ENCODE measurements at places on chromosomes 6 and 20.

DNA sequence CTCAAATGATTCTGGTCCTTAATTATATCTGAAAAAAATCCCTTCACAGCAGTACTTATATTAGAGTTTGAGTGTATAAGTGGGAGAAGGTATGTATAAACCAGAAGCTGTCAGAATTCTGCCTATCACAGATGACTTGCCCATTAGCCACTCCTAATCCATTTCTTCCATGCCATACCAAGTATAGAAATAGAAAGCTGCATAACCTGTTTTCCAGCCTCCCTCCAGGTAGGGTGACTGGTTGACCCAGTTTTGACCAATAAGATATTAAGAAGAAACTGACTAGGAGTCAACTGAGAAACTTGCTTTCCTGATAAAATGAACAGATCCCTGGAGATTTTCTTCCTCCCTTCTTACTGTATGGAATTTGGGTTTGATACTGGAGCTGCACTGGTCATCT lies 112.2 kb upstream of the GRIK2 start:
- peaks cover 9% of the 10 kb centered on the region for H3K4me1 ChIP-seq
- no peak overlapping the region for H3K27ac ChIP-seq
- no peak overlapping the region for H3K4me3 ChIP-seq
- no peaks in the 10 kb centered on the region for H3K36me3 ChIP-seq
- no peak for DNase-seq

- no peaks in the 10 kb centered on the region for H3K27me3 ChIP-seq
- no peaks in the 10 kb centered on the region for H3K36me3 ChIP-seq
- H3K4me3 ChIP-seq, result no peak overlapping the region
- no peak for DNase-seq
- peaks cover 18% of the 10 kb centered on the region for H3K4me1 ChIP-seq
Measured at GRCh38 chr6:139972116-139972515, 597.7 kb upstream of the CITED2 start.

DNA sequence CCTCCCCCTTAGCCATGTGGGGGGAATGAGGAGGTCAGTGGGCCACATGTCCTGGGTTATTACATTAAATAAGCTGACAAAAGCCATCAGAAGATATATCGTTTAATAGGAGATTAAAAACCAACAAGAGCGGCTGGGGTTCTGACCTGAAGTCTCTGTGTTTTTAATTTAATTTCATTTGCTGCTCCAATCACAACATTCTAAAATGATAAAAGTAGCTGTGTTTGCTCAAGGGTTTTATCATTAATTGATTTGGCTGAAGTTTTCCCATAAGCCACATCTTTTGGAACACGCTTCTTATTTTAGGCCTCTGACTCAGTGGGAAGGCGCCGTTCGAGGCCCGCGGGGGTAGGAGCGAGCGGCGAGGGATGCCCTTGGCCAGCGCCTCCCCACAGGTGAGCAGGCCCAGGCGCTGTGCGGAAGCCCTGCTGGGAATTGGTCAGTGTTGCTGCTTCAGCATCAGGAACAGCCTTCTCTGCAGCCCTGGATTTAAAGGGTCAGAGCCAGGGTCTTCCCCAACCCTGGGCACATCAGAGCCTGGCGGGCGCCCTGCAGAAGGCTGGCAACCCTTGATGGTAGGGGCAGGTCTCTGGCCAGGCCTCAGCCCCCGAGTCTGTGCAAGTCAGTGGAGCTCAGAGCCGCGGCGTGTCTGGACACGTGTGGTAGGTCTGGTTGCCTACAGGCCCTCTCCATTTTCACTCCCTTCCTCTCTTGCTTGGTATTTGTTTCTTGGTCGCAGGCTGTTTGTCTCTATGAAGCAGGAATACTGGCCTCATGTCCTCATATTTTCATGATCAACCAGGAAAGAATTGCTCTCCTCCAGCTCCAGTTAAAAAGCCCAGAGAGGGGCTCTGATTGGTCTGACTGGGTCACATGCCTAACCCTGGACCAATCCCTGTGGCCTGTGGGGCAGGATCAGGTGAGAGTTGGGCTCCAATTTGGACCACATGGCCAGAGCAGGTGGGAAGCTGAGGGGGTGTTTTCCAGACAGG lies 30.9 kb upstream of the MLN start:
- H3K4me3 ChIP-seq, result no peak overlapping the region
- peaks cover 6% of the 10 kb centered on the region for H3K27me3 ChIP-seq
- H3K4me1 ChIP-seq, result peaks cover 21% of the 10 kb centered on the region
- no peak for DNase-seq
- no peak overlapping the region for H3K27ac ChIP-seq
- H3K36me3 ChIP-seq, result no peaks in the 10 kb centered on the region

GRCh38 chr6:160188773-160189172 lies 67.2 kb downstream of the SLC22A1 start:
- no peak for DNase-seq
- H3K4me3 ChIP-seq, result no peak overlapping the region
- H3K27me3 ChIP-seq, result no peaks in the 10 kb centered on the region
- H3K36me3 ChIP-seq, result peaks cover 8% of the 10 kb centered on the region
- no peak overlapping the region for H3K27ac ChIP-seq
- no peaks in the 10 kb centered on the region for H3K4me1 ChIP-seq

- DNase-seq, result no peak
- peaks cover 4% of the 10 kb centered on the region for H3K36me3 ChIP-seq
- peaks cover 12% of the 10 kb centered on the region for H3K4me1 ChIP-seq
- no peak overlapping the region for H3K27ac ChIP-seq
- no peak overlapping the region for H3K4me3 ChIP-seq
Measured at GRCh38 chr6:137910424-137910834, 43.4 kb downstream of the TNFAIP3 start.

DNA sequence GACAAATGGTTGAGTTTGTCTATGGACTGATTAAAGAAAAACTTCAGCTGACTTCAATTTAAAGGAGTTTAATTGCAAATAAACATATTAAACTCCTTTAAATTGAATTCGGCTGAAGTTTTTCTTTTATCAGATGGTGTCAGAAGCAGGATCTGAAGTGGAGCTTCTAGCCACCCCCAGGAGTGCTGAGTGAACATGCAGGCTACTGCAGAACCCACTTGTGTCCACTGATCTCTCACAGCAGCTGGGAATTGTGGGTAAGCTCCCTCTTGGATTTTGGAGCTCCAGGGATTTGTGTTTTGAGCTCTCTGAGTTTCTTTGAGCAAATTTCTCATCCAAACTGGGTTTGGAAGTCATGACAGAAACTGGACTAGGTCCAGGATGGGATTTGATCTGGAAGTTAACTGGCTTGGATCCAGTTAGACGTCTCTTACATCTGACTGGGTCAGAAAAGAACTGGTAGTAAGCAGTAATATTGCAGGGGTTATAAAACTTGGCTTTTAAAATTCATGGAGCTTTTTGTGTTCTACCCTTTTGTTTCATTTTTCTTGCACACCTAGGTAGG lies 95.8 kb upstream of the UST start:
- no peak overlapping the region for H3K27ac ChIP-seq
- peaks cover 10% of the 10 kb centered on the region for H3K36me3 ChIP-seq
- H3K27me3 ChIP-seq, result no peaks in the 10 kb centered on the region
- no peak overlapping the region for H3K4me3 ChIP-seq
- DNase-seq, result no peak

DNA sequence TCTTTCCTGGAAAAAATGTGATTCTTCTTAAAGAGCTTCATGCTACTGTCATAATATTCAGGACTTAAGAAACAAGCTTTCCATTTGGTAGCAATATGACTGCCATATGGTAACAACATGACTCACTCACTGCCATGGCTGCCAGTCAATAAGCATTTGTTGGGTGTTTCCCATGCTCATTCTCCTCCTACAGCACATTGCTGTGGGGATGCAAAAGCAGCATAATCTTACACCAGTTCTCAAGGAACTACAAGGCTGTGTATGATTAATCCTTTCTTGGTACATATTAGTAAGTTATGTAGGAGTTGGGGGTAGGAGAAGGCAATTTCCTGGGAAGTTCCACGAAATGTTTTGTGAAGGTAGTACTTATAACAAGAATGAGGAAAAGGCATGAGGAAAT lies 76.7 kb downstream of the CEP162 start:
- no peak for DNase-seq
- H3K27me3 ChIP-seq, result no peaks in the 10 kb centered on the region
- H3K4me3 ChIP-seq, result no peak overlapping the region
- peaks cover 36% of the 10 kb centered on the region for H3K36me3 ChIP-seq
- no peaks in the 10 kb centered on the region for H3K4me1 ChIP-seq
- no peak overlapping the region for H3K27ac ChIP-seq

GRCh38 chr20:43415661-43416430 lies 41.9 kb upstream of the SRSF6 start:
- no peak for DNase-seq
- H3K27me3 ChIP-seq, result peaks cover 20% of the 10 kb centered on the region
- H3K4me1 ChIP-seq, result no peaks in the 10 kb centered on the region
- H3K4me3 ChIP-seq, result no peak overlapping the region
- no peak overlapping the region for H3K27ac ChIP-seq

- H3K4me1 ChIP-seq, result peaks cover 3% of the 10 kb centered on the region
- H3K36me3 ChIP-seq, result no peaks in the 10 kb centered on the region
- no peaks in the 10 kb centered on the region for H3K27me3 ChIP-seq
- DNase-seq, result no peak
Measured at GRCh38 chr6:24761851-24762250, 12.9 kb upstream of the GMNN start.

GRCh38 chr6:169559592-169559991 lies 142.2 kb downstream of the WDR27 start:
- H3K36me3 ChIP-seq, result peaks cover 20% of the 10 kb centered on the region
- no peaks in the 10 kb centered on the region for H3K27me3 ChIP-seq
- no peak overlapping the region for H3K27ac ChIP-seq
- no peak for DNase-seq

- no peaks in the 10 kb centered on the region for H3K36me3 ChIP-seq
- no peak overlapping the region for H3K27ac ChIP-seq
- H3K27me3 ChIP-seq, result no peaks in the 10 kb centered on the region
- no peaks in the 10 kb centered on the region for H3K4me1 ChIP-seq
Measured at GRCh38 chr6:63897459-63897858, 261.9 kb downstream of the PHF3 start.

GRCh38 chr6:137926985-137927384 lies 59.9 kb downstream of the TNFAIP3 start:
- no peaks in the 10 kb centered on the region for H3K36me3 ChIP-seq
- no peaks in the 10 kb centered on the region for H3K27me3 ChIP-seq
- DNase-seq, result no peak
- peaks cover 10% of the 10 kb centered on the region for H3K4me1 ChIP-seq

GRCh38 chr6:152259234-152259633 lies 377.9 kb downstream of the SYNE1 start:
- no peak overlapping the region for H3K4me3 ChIP-seq
- H3K27ac ChIP-seq, result no peak overlapping the region
- no peaks in the 10 kb centered on the region for H3K4me1 ChIP-seq
- H3K36me3 ChIP-seq, result peaks cover 26% of the 10 kb centered on the region
- H3K27me3 ChIP-seq, result no peaks in the 10 kb centered on the region

- H3K4me1 ChIP-seq, result no peaks in the 10 kb centered on the region
- H3K27ac ChIP-seq, result no peak overlapping the region
- peaks cover 12% of the 10 kb centered on the region for H3K27me3 ChIP-seq
- H3K4me3 ChIP-seq, result no peak overlapping the region
Measured at GRCh38 chr6:158684745-158685324, 35.0 kb downstream of the SYTL3 start.

GRCh38 chr6:33405386-33405940 lies 5.4 kb upstream of the PHF1 start:
- no peak for DNase-seq
- peak overlapping the region; percentile 24 for H3K4me3 ChIP-seq
- H3K27me3 ChIP-seq, result no peaks in the 10 kb centered on the region

- peaks cover 17% of the 10 kb centered on the region for H3K36me3 ChIP-seq
- H3K27me3 ChIP-seq, result no peaks in the 10 kb centered on the region
- H3K4me1 ChIP-seq, result peaks cover 21% of the 10 kb centered on the region
- no peak for DNase-seq
Measured at GRCh38 chr6:20811109-20811761, 277.0 kb downstream of the CDKAL1 start.

GRCh38 chr20:59731376-59731775 lies 127.0 kb downstream of the PHACTR3 start:
- H3K27me3 ChIP-seq, result peaks cover 24% of the 10 kb centered on the region
- no peak overlapping the region for H3K27ac ChIP-seq
- H3K4me3 ChIP-seq, result no peak overlapping the region
- no peaks in the 10 kb centered on the region for H3K4me1 ChIP-seq

DNA sequence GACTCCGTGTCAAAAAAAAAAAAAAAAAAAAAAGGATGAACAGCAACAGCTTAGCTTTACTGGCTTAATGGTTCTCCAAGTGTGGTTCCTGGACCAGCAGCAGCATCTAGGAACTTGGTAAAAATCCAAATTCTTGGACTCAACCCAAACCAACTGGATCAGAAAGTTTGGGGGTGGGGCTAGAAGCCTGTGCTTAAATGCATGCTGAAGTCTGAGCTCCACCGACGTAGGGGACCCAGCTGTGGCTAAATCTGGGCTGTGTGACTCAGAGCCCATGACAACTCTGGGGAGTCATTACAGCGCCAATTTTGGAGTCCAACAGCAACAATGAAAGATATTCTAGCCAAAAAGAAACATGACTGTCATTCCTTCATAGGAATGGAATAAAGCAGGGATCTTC lies 13.6 kb upstream of the CHD6 start:
- no peaks in the 10 kb centered on the region for H3K27me3 ChIP-seq
- no peaks in the 10 kb centered on the region for H3K36me3 ChIP-seq
- DNase-seq, result no peak
- H3K27ac ChIP-seq, result no peak overlapping the region

- H3K27me3 ChIP-seq, result no peaks in the 10 kb centered on the region
- H3K4me3 ChIP-seq, result no peak overlapping the region
- H3K36me3 ChIP-seq, result no peaks in the 10 kb centered on the region
Measured at GRCh38 chr20:2331901-2332565, 36.2 kb downstream of the TGM3 start.

DNA sequence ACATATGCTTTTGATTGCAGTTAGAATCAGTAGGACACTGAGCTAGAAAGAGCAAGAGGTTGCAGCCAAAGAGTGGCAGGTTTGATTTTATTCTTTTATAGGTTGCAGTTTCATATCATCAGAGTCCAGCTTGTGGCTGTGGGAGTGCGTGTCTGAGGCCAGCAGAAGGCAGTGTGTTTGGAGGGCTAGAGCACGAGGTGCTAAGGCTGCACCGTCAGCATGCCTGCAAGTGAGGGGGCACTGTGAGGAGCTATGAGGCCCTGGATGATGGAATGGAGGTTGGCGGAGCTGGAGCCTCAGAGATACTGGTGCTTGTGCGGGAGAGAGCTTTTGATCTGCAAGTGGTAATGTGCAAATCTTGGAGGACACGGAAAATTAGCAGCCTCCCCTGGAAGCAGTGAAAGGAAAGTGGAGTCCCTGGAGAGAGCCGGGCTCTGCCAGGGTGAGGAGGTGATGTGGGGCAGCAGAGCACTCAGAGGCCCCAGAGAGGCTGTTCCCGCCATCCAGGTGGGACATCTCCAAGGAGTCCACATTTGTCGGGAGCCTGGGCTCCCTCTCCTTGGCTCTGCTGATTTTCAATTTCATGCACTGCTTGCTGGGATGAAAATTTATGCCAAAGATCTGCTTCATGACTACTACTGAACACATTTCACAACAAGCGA lies 43.6 kb downstream of the PXDC1 start:
- H3K36me3 ChIP-seq, result peaks cover 7% of the 10 kb centered on the region
- no peak for DNase-seq
- no peaks in the 10 kb centered on the region for H3K27me3 ChIP-seq
- H3K4me1 ChIP-seq, result peaks cover 4% of the 10 kb centered on the region

- H3K4me3 ChIP-seq, result peak within 1 kb of the TSS; percentile 62
- peak; percentile 42 for DNase-seq
- H3K4me1 ChIP-seq, result peaks cover 16% of the 10 kb centered on the region
- peaks cover 47% of the 10 kb centered on the region for H3K27me3 ChIP-seq
- H3K36me3 ChIP-seq, result no peaks in the 10 kb centered on the region
Measured at GRCh38 chr6:33008944-33009861, at the start of gene HLA-DOA. TSS of gene HLA-DOA (minus strand) at chr6:33009591.

- no peak for DNase-seq
- no peaks in the 10 kb centered on the region for H3K36me3 ChIP-seq
- no peak overlapping the region for H3K27ac ChIP-seq
- H3K4me3 ChIP-seq, result no peak overlapping the region
- no peaks in the 10 kb centered on the region for H3K27me3 ChIP-seq
- H3K4me1 ChIP-seq, result peaks cover 11% of the 10 kb centered on the region
Measured at GRCh38 chr20:60358101-60358500, 399.9 kb downstream of the CDH26 start.
